Mesenteric fat pad (tissue), 1 donor: ENCODE measurements at places on chromosomes 6 and 20. TPM values are rescaled to one million over a fixed set of nuclear protein-coding genes. Genes with fewer than 3 reads are reported as not detected.

Gene BCAS1
- 0.51 TPM for total RNA-seq

Gene HLA-DOB
- not detected for total RNA-seq

Gene POM121L2
- not detected for total RNA-seq

Gene LBP
- 59.3 TPM for total RNA-seq

Gene TMX4
- 53.4 TPM for total RNA-seq

Gene ID4
- total RNA-seq, result 203 TPM

Gene TCFL5
- 10.1 TPM for total RNA-seq

Gene ARMH2
- not detected for total RNA-seq

Gene TFAP2D
- total RNA-seq, result not detected

Gene CST9L
- total RNA-seq, result not detected

Gene KIAA0408
- 2.7 TPM for total RNA-seq

Gene NRSN2
- total RNA-seq, result 21.3 TPM

Gene FAM217A
- total RNA-seq, result not detected

Gene C20orf202
- total RNA-seq, result 0.32 TPM

Gene BPIFB1
- total RNA-seq, result not detected

Gene DUSP15
- 0.77 TPM for total RNA-seq

Gene HFE
- total RNA-seq, result 13.5 TPM

Gene BTN1A1
- total RNA-seq, result not detected

Gene ZNF831
- 0.32 TPM for total RNA-seq

Gene EYS
- 0.48 TPM for total RNA-seq

Gene TGM3
- total RNA-seq, result not detected

Gene NMBR
- total RNA-seq, result not detected

Gene CST1
- not detected for total RNA-seq

Gene PGC
- not detected for total RNA-seq

Gene QRSL1
- total RNA-seq, result 9.0 TPM

Gene CLDN20
- not detected for total RNA-seq

Gene GRIK2
- not detected for total RNA-seq

Gene STMND1
- total RNA-seq, result not detected
